Activated CD8-positive, alpha-beta memory T cell treated with anti-CD3 and anti-CD28 coated beads, Interleukin-2, amount 50 U/mL, for 4 hours (primary cell): ENCODE measurements at places on chromosomes 3 and 15.

GRCh38 chr3:189724356-189724755, 93.2 kb downstream of the TP63 start:
- no peak for DNase-seq

- DNase-seq: no peak
Measured at GRCh38 chr3:159260049-159260662, 458.3 kb downstream of the MFSD1 start.

- no peak for DNase-seq
Measured at GRCh38 chr3:154180836-154181691, 59.9 kb downstream of the ARHGEF26 start.

DNA sequence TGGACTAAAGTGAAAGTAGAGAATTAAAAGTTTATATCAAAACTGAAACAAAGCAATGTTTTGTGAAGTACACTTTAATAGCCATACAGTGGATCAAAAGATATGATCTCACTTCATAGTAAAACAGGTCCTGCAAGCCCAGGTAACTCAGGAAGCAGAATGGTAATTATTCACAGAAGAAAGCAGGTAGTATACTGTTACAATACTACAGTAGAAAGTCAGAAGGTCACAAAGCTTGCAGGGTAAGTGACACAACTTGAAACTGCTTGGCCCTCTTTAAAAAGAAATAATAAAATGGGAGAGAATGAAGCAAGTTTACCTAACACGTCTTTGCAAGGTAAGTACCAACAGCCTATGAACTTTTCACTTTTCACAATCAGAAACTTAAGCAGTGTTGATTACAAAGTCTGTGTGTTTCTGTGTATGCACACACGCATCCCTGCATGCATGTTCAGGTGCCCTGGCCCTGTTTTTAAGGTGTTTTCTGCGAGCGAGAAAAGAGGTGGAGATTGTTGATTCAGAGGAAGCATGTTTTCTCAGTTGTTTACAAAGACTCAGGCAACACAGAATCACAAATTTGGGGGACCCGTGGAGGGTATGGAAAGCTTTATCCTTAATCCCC, at the start of gene NAALADL2:
TSS of gene NAALADL2 (plus strand) at position 221 of the 622 bp plus-strand sequence.
- DNase-seq: no peak

DNA sequence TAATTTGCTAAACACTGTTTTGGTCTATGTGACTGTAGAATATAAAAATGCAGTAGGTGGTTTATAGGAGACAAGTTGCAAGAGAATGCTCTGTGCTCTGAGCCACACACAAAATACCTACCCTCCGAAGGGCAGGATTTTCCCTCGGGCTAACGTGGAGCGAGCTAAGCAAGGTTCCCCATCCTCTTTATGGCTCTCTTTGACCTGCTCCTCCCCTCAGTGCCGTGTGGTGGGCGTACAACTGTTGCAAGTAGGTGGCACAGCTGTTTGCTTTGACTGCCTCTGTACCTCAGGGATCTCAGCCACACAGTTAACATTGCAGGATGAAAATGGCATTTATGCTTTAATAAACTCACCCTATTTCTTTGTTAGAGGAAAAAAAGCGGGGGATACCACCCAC, 339.1 kb downstream of the SATB1 start:
- DNase-seq: no peak

DNA sequence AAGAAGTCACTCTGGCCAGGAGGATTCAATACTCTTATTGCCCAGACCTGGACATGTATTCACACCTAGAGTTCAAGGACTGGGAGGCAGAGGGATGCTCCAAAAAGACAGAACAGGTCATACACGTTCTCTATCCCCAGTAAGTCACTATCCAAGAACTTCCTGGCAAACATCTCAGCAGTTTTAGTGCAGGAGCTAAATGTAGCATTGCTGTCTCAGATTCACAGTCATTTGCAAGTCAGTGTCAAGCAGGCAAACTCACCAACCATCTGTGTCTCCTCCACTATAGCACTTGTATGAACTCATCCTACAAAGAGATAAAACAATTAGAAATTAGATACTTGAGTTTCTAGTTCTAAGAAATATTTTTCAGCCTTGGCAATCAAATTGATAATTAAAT, 38.4 kb downstream of the ABHD17C start:
- no peak for DNase-seq

DNA sequence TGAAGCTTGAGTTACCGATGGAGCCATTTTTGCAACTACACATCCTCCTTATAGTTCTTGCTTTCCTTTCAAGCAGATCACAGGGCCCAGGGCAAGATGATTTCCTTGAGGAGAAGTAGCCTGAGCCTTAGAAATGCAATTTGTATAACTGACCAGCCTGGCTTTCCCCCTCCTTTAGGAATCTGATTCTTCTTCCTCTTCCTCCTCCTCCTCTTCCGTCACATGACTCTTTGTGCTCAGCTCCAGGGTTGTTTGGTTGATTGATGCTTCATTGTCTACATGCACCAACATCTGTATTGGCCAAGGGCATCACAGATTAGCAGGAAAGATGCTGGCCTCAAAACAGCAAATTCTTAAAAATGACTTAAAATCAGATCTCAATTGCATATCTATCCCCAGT, 3.3 kb downstream of the SNAPC5 start:
- no peak for DNase-seq

DNA sequence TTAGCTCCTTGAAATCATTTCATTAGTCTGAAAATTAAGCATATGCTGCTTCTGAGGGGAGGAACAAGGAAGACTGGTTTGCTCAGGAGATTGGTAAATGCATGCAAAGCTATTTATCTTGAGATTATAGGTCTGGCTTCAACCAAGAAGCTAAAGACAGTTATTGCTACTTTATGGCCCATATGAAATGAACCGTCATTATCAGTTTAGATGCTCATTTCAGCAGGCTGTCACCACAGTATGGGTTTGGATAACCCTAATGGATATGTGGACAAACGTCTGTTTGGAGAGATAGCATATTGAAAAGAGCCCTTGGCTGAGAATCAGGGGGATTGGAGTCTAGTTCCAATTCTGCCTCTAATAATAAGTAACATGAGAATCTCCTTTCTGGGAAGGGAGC, 922.6 kb downstream of the TUSC7 start:
- DNase-seq: no peak

DNA sequence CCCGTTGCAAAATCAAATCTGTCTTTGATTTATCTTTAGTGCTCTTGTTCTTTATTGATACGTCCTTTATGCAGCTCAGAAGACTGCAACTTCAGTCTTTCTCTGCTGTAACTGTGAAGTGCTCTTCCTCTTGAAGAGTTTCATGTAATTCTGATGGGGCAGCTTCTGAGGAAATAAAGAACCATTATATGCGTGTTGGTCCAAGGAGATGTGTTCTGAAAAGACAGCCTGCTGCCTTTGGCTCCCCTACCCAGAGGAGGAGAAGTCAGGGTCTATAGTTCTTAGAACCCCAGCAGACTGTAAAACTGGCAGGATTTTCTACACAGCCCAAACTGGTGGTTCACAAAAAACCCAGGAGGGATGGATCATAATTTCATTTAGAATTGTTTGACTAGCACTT, 22.4 kb upstream of the ABHD10 start:
- no peak for DNase-seq

DNA sequence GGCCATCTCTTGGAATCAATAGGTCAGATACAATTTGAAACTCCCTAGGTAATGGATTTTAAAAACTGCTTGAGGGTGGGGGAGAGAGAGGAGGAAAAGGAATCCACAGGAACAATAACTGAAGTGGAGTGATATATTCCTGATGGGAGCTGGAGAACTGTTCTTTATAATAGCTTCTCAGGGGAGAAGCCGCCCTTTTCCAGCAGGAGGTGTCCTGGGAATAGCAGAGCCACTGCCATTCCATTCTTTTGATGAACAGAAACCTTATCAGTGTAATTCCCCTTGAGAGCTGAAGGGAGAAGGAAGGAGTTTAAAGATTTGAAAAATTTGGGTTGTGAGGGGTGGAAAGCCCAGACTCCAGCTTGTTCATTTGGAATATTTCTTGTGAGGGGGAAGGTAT, 504.9 kb upstream of the DPH6 start:
- DNase-seq: no peak

GRCh38 chr3:147838652-147839051, 429.5 kb downstream of the ZIC1 start:
- no peak for DNase-seq

- DNase-seq: no peak
Measured at GRCh38 chr3:171967137-171967783, 72.1 kb upstream of the FNDC3B start.

DNA sequence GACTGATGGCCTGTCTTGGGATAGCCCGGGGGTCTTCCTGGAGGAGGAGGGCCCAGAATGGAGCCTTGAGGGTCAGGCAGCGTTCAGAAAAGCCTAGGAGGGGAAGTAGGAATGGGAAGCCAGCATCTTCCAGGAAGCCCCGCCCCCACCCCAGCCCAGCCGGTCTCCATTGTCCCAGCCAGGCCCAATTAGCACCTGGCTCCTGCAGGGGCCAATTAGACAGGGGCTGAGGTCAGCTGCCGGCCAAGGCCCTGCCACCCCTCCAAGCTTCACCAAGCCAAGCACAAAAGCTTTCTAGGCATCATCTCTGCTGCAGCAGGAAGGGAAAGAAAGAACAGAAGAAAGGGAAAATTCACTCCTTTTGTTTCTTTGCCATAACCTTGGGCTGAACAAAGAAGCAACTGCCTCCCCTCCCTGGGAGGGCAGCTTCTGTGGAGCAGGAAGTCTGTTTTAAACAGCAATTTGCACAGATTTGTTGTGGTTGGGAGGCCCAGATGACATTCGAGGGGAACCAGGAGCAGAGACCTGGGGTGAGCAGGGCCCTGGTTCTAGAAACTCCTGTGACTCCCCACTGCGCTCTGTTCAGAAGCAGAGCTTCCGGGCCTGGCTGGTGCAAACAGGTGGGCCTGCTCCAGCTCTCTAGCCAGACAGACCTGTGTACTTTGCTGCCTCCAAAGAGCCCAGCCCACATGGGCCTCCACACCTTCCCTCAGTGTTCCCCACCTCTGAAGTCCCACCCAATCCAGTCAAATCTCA, 47.7 kb downstream of the CYP11A1 start:
- no peak for DNase-seq

DNA sequence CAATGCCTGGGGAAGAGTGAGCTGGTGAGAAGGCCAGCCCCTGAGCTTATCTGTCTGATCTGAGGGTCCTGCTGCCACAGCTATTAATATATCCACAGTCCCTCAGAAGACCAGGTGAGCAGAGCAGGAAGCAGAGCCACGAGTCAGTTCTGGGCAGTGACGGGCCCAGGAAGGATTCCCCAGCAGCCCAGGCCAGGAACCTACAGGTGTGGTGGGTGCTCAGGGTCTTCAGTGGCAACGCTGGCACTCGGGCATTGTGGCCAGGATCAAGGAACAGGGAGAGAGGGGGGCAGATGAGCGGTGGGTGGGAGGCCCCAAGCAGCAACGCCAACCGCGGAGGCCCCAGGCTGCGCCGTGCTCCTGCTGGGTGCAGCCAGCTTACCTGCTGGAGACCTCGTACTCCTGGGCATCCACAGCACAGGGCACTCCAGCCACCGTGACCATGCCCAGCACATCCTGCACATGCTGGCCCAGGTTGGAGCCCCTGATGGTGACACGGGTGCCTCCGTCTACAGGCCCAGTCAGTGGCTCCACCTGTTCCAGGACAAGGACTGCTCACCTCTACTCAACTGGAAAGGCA, 12.3 kb downstream of the PLXNB1 start:
- no peak for DNase-seq

DNA sequence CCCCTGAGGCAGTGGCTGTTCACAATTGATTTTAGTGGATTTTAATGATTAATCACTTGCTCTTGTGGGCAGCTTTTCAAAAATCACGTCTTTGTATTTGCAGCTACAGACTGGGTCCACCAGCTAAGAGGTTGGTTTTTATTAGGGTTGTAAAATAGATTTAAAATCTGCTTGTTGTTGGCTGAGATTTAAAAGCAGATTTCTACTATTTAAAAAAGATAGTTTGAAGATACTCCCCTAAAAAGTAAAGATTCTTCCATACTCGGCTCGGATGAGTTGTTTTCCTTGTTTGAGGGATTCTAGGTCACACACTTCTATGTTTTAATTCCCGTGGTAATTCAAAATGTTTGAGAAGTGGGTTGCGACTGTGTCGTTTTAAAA, 1.7 kb downstream of the KLHL24 start:
- DNase-seq: no peak

DNA sequence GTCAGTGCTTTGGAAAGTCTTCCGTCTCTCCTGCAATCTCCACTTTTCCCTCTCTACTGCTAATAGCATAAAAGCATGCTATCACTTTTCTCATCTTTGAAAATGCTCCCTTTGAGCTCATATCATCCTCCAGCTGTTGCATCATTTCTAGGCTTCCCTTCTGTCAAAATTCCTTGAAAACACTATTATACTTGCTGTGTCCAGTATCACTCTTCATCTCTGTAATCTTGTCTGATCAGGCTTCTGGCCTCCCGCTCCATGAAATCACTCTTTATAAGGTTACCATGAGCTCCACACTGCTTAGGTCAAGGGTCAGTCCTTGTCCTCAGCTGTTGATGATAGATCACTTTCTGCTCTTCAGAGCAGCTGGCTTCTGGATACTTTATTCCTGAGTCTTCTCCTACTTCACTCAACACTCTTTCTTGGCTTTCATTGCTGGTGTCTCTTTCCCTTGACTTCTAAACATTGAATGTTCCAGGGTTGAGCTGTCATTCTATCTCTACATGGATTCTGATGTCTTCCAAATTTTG, 50.9 kb upstream of the SPTSSB start:
- DNase-seq: no peak

GRCh38 chr15:41900526-41901380, 6.9 kb upstream of the SPTBN5 start:
- DNase-seq: no peak

DNA sequence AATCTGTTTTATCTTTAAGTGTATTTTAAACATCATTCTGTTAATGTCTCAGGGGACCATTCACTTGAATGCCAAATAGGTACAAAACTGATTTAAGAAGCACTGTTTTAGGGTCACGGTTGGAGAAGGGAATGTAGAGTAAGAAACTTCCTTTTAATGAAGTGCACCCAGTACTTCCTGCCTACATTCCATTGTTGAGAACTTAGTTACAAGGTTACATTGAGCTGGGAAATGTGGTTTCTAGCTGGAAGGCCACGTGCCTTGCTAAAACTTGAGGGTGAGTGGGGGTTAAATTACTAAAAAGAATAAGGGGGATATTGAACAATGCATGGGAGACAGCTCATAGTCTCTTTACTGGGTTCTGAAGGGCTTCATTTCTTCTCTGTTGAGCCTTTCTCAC, 78.3 kb upstream of the TBC1D5 start:
- no peak for DNase-seq

- no peak for DNase-seq
Measured at GRCh38 chr3:99128235-99128634, 226.7 kb upstream of the DCBLD2 start.

- no peak for DNase-seq
Measured at GRCh38 chr15:72472992-72473610, 1.0 kb upstream of the ARIH1 start.

- DNase-seq: no peak
Measured at GRCh38 chr3:183287301-183287971, 34.4 kb downstream of the B3GNT5 start.
